Stimulated activated CD4-positive, alpha-beta T cell treated with anti-CD3 and anti-CD28 coated beads, Interleukin-15, amount 100 ng/mL, for 24 hours (primary cell): ENCODE measurements at places on chromosomes 6 and 20.

- no peak for DNase-seq
Observed at GRCh38 chr6:26354162-26354561, 10.8 kb upstream of the BTN3A2 start.

GRCh38 chr6:36822506-36823269, 16.6 kb downstream of the CPNE5 start:
- no peak for DNase-seq

DNA sequence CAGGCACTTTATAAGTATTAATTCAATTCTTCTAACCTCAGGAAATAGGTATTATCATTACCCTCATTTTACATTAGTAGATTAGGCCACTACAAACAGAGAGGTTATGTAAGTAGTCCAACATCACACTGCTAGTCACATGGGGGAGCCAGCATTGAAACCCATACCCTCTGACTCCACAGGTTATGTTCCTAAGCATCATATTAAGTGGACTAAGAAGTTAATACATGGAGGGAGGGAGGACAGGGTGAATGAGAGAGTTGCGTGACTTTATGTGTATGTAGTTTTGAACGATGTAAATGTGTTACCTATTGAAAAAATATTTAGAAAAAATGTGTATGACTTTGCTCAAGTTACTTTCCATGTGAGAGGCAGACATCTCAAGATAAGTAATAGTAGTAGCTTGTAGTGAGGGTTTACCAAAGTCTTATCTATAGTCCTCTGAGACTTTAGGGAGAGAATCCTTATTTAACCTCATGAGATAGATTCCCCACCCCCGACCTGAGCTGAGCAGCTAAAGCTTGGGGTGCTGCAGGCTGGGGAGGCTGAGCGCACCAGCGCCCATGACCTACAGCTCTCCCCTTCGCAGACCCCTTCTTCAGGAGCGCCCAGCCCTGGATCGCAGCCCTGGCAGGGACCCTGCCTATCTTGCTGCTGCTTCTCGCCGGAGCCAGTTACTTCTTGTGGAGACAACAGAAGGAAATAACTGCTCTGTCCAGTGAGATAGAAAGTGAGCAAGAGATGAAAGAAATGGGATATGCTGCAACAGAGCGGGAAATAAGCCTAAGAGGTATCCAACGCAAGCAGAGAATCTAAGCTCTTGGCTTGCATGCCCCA, 7.5 kb downstream of the BTN3A2 start:
- no peak for DNase-seq

DNA sequence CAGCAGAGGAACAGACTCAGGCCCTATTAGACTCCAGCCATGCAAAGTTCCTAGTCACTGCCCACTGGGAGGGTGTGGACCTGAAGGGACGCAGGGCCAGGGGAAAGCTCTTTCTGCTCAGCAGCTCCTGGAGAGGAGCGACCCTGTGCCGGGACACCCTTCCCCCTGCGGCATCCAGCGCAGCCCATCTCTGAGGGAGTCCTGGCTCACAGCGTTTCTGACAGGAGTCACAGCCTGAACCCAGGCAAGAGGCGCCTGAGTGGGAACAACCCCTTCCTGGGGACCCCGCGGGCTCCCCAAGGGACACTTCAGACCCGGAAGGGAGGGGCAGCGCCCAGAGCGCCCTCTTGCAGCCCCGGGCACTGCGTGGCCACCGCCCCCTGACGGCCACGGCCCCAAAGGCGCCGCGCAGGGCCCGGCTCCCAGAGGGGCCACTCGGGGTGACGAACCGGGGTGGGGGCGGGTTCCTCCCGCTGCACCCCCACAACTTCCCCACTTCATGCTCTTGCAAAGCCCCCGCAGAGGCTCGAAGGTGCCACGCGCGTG, 862 bp downstream of the UCKL1 start:
- DNase-seq: peak; percentile 51

GRCh38 chr6:130982941-130983456, 80.0 kb downstream of the EPB41L2 start:
- DNase-seq: no peak

DNA sequence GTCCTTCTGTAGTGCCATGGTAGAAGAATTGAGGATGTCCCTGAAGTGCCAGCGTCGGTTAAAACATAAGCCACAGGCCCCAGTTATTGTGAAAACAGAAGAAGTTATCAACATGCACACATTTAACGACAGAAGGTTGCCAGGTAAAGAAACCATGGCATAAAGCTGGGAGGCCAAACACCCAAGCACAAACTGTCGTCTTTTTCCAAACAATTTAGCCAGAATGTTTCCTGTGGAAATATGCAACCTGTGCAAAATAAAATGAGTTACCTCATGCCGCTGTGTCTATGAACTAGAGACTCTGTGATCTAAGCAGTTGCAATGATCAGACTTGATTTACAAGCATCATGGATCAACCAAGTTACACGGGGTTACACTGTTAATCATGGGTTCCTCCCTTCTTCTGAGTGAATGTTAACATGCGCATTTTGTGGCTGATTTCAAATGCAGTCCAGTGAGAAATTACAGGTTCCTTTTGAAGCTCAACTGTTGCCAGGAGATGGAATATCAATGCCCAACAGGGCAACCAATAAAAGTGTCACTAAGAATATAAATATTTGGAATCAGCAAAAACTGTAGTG, 674.9 kb downstream of the GRIK2 start:
- no peak for DNase-seq

- DNase-seq: no peak
Observed at GRCh38 chr20:56828402-56828801, 199.3 kb downstream of the TFAP2C start.
